ENCODE measurements at places on chromosomes 2 and 18.

- no peak for DNase-seq
Measured at GRCh38 chr2:127829845-127830246, 18.9 kb upstream of the WDR33 start.

GRCh38 chr18:41262688-41263087, 692.3 kb upstream of the PIK3C3 start:
- no peak for DNase-seq

DNA sequence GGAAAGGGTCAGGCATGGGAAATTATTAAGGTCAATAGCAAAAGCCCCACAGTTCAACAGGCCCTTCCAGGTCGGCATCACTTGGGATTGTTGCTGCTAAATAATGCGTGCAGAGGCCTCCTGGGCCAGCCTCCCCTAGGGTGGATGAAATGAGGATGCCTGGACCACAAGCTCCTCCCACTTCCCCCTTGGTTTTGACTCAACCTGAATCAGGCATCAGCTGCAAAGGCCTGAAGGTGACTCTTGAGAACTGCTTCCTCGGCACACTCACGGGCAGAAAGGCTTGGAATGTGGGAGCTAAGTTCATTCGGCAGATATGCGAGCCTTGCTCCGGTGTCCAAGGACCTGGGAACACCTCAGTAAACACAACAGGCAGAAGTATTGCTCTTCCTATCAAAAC, 69.3 kb downstream of the MBP start:
- DNase-seq = no peak

DNA sequence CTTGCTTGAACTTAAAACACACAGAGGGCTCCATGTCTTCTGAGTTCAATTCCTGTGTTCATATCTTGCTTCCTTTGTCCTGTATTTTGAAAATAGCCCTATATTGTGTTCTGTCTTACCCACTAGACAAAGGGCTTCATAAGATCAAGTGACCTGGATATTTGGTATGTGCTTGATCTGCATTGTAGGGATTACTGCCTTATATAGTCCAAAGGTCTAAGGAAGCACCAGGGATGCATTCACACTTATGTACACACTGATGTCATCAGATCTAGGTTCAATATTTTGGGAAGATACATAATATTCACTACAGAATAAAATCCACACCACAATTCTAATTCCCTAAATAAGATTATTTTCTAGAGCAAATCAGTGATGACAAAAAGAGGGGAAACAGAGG, 278.0 kb upstream of the KYNU start:
- DNase-seq = no peak

GRCh38 chr2:234339501-234339900, 157.4 kb downstream of the ARL4C start:
- DNase-seq = no peak

Measured in thyroid gland (tissue), 4 donors.